ENCODE measurements at places on chromosomes 1 and 21. TPM values are rescaled to one million over a fixed set of nuclear protein-coding genes. Genes with fewer than 3 reads are reported as not detected.

The FNDC10 gene
- 2.6 TPM for total RNA-seq

The KIRREL1 gene
- total RNA-seq = 54.9 TPM

The RGL1 gene
- total RNA-seq = 30.7 TPM

The LRRC53 gene
- total RNA-seq = not detected

The LENEP gene
- not detected for total RNA-seq

The KIAA1614 gene
- 12.3 TPM for total RNA-seq

The MYBPH gene
- not detected for total RNA-seq

The AMY1B gene
- total RNA-seq = not detected

The SLAMF1 gene
- 3.3 TPM for total RNA-seq

The KLHDC9 gene
- 21.9 TPM for total RNA-seq

The PLEKHM2 gene
- total RNA-seq = 65.7 TPM

The GNAT2 gene
- not detected for total RNA-seq

The PODN gene
- 8.1 TPM for total RNA-seq

The CLCNKB gene
- total RNA-seq = 60.6 TPM

- no peak for DNase-seq
These were observed 54.2 kb downstream of the EIF2B3 start for GRCh38 chr1:44932151-44932550.

GRCh38 chr1:26035959-26036755 lies 9.8 kb downstream of the SLC30A2 start:
- peak; percentile 89 for DNase-seq

GRCh38 chr1:95002164-95002539 lies 70.6 kb downstream of the ALG14 start:
- DNase-seq = no peak

GRCh38 chr1:41010345-41010744 lies 11.2 kb downstream of the SLFNL1 start:
- DNase-seq = no peak

- no peak for DNase-seq
These were observed 141.7 kb upstream of the HOOK1 start for GRCh38 chr1:59672851-59673572.

DNA sequence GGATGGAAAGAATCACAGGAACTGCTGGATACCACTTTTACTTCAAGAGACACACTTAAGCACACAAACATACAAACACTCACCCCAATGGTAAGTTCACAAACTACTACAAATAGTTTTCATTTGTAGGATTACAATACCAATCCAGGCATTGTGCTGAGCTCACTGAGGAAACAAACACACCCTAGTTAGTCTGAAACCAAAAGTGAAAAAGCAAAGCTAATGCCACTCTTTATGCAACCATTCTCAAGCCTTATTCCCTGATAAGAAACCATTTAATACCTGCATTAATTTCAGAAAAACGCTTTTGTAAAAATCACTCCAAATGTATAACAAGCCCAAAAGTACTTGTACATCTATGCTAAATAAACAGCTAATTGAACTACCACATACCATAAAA lies 38.3 kb downstream of the RNF115 start:
- DNase-seq = no peak

GRCh38 chr1:182671750-182672486 lies 12.5 kb downstream of the RGS8 start:
- DNase-seq = no peak

- DNase-seq = peak; percentile 35
These were observed 37.8 kb upstream of the GBP5 start for GRCh38 chr1:89310505-89310904.

DNA sequence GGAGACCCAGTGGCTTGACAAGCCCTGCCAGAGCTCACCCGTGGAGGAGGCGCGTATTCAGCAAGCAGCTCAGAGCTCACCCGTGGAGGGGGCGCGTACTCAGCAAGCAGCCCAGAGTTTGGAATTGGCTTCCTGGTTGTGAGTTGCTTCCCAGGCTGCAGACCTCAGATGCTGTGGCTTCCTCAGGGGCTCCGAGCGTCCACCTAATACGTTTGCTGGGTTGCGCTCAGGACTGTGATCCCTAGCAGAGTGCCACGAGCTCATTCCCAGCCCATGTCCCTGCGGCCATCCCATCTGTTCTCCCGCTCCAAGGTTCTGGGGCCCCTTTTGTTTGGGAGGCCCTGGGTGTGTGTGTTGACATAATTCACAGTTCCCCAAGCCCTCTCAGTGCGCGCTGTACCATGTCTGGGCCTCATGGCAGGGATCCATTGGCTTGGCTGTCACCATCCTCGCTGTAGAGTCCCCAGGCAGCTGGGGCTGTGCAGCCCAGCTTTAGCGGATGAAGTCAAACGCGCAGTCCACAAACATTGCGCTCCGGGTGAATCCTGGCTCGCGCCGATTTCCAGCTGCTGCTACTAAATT lies 3.6 kb downstream of the AJAP1 start:
- DNase-seq = no peak

DNA sequence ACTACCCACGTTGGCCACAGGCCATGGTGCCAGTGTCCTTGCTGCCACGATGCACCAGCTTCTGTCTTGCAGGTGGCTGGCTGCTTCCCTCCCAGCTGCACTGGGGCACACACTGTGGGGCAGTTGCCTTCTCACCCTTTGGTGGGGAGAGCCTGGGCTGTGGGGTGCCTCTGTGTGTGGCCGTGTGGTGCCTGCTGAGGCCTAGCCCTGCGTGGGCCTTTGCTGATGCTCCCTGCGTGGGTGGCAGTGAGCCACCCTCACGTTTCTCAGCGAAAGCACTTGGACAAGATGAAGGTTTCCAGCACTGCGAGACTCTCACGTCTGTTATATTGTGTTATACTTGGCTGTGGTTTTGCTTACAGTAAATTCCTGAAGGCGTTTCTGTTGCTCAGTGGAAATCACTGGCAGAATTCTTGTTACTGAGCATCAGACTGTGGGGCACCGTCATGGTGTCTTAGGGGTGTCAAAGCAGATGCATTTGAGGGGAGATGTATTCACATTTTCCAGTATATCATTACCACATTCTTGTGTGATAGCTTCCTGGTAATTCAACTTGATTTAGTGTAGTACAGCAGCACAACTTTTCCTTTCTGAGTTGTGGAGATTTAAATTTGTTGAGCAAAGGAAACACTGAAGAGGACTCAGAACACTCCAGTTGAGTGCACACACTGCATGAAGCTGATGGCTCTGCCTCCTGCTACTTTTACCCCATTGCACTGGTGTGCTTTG lies 124.7 kb downstream of the PCBP3 start:
- DNase-seq = no peak

GRCh38 chr1:201648907-201649721 lies 110.2 kb downstream of the NAV1 start:
- DNase-seq = peak; percentile 47

- DNase-seq = no peak
These were observed 67.2 kb downstream of the SYDE2 start for GRCh38 chr1:85133565-85134159.

- DNase-seq = no peak
These were observed 736 bp upstream of the BARHL2 start for GRCh38 chr1:90717665-90718410.

DNA sequence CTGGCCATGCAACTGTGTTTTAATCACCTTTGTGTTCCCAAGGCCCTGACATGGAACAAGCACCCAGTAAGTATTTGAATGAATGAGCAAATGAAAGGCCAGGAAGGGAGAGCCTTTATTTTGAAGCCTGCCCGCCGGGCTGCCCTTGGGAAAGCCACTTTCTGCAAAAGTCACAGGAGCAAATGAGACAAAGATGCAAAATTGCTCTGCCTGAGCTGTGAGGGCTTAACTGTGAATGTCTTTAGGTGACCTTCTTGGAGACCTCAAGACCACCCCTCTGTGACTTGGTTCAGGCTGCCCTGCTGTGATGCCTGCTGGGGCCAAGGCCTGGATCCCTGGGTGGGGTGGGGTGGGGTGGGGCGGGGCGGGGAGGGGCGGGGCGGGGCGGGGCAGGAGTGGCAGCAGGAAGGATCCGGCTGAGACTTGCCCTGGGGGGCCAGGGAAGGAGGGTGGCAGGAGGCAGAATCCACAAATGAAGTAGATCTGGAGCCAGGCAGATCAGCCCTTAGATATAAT lies 54.0 kb downstream of the RUNX3 start:
- DNase-seq = no peak

- DNase-seq = no peak
These were observed 29.2 kb downstream of the MAN1C1 start for GRCh38 chr1:25645637-25646400.

GRCh38 chr1:67632811-67633655 lies 52.0 kb upstream of the GADD45A start:
- DNase-seq = no peak

- DNase-seq = no peak
These were observed 145.0 kb upstream of the SGIP1 start for GRCh38 chr1:66388913-66389312.

DNA sequence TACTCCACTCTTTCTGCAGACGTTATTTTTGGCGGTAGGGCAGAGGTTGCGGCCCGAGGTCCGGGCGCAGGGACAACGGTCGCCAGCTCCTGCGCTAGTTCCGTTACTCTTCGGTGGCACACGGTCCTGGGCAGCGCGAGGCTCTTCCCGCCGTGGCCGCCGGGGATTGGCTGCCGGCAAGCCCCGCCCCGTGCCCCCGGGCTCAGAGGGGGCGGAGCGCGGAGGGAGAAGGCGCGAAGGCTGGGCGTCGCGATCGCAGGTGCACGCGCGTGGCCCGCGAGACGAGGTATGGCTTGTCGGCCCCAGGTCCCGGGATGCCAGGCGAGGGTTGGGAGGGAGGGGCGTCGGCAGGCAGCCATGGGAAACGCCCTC lies 518 bp upstream of the SHE start:
- DNase-seq = no peak

DNA sequence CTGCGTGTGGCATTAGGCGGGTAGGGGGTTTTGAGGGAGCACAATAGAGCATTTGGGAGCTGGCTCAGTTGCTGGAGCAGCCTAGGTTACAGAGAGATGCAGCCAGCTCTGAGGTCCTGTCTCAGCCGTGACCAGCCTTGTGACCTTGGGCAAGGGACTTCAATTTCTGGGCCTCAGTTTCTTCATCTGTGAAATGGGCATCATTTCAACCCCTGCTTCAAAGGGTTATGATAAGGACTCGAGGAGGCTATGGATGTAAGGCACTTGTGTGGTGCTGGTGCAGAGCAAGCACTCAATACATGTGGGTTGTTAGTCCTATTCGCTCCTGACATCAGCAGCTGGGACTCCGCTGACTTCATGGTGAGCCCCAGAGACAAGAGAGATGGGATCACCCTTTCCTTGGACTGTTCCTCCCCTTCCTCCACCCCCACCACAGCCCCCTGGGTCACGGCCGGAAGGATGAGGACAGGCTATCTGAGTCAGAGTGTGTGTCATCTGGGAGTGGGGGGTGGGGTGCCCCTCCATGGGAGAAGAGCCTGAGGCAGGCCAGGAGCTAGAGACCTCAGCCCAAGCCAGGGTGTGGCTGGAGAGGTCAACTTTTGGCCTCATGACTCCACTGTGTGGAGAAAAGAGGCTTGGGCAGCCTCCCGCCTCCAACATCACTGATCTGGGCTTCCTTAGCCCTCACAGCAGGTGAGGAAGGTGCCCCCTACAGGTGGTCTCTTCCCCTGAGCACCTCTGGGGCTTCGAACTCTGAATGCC lies 71.4 kb upstream of the ZBTB40 start:
- DNase-seq = no peak

- DNase-seq = no peak
These were observed 26.1 kb downstream of the METTL13 start for GRCh38 chr1:171807556-171807955.

DNA sequence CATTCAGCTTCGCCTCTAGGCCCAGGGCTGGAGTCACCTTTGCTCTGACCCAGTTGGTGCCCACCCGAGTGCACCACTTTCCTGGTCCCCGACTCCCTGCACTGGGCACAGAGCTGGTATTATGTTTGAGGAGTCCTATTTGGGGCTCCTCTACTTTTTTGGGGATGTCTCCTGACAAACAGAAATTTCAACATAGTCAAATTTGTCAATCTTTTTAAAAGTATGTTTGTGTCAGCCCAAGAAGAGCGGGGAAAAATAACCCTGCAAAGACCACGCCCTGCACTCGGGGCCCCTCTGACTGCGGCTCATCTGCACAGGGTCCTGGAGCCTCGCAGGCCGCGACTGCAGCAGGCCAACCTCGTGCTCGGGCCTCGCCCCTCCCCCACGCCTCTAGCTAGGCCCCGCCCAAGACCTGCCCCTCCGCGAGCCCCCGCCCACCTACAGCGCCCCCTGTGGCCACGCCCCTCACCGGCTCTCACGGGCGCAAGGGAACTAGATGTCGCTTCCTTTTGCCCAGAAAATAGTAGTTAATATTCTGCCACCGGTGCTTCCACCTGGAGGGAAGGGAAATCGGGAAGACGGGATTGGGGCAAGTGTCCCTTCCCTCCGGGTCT lies 11.4 kb downstream of the FAM229A start:
- DNase-seq = no peak

DNA sequence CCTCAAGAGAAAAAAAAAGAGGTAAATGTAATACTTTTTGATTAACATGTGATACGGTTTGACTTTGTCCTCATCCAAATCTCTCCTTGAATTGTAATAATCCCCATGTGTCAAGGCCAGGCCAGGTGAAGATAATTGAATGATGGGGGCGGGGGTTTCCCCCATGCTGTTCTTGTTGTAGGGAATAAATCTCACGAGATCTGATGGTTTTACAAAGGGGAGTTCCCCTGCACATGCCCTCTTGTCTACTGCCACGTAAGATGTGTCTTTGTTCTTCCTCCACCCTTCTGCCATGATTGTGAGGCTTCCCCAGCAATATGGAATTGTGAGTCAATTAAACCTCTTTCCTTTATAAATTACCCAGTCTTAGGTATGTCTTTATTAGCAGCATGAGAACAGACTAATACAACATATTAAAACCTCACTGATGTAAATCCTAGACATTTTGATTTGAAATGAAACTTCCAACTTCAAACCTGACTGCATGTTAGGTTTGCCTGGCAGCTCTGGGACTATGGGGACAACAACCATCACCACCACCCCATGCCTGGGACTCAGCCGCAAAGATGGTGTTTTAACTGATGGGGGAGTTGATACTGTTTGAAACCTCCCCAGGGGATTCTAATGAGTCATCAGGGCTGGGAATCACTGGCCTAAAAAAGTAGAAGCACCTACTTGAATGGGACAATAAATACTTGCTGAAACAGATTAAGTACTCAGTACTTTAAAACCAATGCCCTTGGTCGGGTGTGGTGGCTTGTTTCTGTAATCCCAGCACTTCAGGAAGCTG lies 32.8 kb upstream of the BACH1 start:
- DNase-seq = no peak

DNA sequence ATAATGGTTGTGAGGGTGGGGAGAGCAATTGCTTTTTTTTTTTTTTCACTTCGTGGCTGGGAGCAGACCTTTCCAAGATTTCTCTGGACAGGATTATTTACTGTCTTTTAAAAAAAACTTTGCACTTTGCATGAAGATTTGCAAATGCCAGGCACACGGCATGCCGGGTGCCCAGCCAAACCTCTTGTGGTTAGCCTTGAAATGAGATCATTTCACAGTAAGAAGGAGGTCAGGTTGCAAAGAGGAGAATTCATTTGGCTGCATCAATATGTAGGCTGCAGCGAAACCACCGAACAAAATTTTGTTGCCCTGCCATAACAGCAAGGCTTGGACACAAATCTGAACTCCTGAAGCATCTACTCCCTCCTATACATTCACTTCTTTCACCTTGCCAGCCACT lies 36.5 kb upstream of the KCND3 start:
- no peak for DNase-seq

- peak; percentile 26 for DNase-seq
These were observed 40.7 kb downstream of the SIPA1L2 start for GRCh38 chr1:232589111-232589811.

Data from kidney (tissue), 22 donors.